NCI-H146 (cell line): ENCODE measurements at places on chromosomes 4 and X.

DNA sequence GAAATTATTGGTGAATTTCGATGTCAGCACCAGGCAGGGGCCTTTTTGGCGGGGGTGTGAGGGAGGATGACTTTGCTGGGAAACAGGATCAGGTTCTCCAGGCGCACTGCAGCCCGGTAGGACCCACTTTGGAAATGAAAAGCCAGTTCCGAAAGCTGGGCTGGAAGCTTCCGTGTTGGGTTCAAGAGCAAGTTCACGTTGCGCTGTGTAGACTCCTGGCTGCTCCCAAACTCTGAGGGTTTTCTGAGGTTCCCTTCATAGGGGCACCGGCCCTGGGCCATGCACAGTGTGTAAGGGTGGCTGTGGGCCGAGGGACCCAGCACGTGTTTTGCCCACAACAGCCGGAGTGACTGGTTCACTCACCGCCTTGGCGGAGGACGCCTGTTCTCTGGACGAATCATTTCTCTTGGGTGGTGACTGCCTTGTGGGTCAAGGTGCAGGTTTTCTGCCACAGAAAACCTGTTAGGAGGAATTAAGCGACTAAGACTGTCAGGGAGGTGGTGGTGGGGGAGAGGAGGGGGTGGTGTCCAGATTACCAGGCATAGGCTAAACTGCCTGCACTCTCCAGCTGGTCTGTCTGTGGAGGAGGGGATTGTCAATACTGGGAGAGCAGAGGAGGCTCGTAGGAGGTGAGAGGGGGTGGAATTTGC lies 8.0 kb downstream of the SHOX start:
- no peak for DNase-seq

DNA sequence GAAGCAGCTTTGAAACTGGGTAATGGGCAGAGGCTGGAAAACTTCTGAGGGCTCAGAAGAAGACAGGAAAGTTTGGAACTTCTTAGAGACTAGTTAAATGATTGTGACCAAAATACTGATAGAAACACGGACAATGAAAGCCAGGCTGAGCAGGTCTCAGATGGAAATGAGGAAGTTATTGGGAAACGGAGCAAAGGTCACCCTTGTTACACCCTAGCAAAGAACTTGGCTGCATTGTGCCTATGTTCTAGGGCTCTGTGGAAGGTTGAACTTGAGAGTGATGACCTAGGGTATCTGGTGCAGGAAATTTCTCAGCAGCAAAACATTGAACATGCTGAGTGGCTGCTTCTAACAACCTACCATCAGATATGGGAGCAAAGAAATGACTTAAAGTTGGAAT lies 50.8 kb upstream of the FBXW7 start:
- DNase-seq = no peak

DNA sequence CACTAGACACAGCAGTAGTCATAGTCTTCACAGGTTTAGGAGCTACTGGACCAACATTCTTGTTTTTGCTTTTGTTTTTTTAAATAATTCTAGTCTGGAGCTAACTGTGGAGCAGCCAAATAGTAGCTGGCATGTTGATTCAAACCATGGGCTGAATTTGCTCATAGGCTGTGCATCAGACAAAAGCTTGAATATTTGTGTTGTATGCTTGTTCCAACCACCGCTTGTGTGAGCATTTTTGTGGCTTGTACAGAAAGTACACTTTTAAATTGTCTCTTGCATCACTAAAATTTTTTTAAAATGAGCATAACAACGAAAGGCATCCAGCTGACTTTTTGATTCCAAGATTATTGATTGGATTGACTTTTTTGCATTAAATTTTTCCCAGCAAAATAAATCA lies 39.6 kb downstream of the CCNI start:
- no peak for DNase-seq

GRCh38 chr4:185997296-185997695 lies 71.7 kb upstream of the TLR3 start:
- DNase-seq = no peak

DNA sequence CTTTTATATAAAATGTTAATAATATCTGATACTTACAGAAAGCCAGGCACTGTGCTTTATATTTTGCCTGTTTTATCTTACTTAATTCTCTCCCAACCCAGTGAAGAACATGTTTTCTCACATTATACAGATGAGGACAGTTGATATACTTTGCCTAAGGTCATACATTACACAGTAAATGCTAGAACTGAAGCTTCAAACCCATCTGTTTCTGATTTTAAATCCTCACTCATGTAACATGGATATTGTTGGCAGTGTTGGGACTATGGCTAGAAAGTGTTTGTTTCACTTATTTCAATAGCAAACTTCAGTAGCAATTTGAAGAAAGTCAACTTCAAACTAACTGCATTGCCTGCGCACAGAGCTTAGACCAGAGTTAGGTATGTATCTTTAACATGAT lies 57.4 kb downstream of the RAPGEF2 start:
- no peak for DNase-seq

- no peak for DNase-seq
Measured at GRCh38 chrX:45716750-45717149, 516.1 kb upstream of the DIPK2B start.

GRCh38 chr4:153212736-153213135 lies 8.5 kb downstream of the TRIM2 start:
- DNase-seq = no peak

- DNase-seq = no peak
Measured at GRCh38 chr4:162101337-162101736, 62.5 kb downstream of the FSTL5 start.
